ENCODE measurements at places on chromosomes 2 and 18.
A peak's percentile ranks its signal among the peaks of the same experiment; 100 is the strongest.

- no peak for DNase-seq
These were observed 7.0 kb upstream of the SOX11 start for GRCh38 chr2:5685225-5685624.

DNA sequence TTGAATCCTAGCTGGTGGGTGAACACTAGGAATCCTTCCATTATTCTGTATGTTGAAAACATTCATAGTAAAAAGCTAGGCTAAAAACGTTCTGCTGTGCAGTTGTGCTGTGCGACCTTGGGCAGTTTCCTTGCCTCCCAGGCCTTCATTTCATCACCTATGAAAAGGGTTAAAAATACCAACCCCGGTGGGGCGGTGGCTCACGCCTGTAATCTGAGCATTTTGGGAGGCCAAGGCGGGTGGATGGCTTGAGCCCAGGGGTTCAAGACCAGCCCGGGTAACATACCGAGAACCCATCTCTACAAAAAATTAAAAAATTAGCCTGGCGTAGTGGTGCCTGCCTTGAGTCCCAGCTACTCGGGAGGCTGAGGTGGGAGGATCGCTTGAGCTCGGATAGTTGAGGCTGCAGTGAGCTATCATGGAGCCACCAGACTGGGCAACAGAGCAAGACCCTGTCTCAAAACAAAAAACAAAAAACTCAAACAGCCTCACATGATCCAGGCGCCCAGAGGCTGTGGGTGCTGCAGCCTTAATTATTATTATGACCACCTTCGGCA, 2.9 kb upstream of the RRM2 start:
- no peak for DNase-seq

DNA sequence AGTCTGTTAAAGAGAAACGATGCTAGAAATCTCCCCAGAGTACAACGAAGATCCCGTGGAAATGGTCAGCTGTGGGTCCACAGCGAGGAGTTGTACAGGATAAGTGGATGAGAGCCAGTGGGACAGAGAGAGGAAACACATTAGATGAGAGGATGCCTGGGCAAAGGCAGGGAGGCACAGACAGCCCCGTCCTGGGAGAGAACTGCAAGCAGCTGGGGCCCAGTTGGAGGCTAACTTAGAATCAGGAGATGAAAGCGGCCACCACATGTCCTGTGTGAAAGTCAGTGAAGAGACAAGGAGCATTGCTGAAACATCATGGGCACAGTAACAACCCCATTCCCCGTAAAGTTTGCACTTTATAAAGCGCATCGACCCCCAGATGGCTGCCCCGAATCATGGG, 157.5 kb downstream of the RAPGEF4 start:
- no peak for DNase-seq

- DNase-seq = peak; percentile 84
These were observed 2.1 kb downstream of the GULP1 start for GRCh38 chr2:188293601-188294351.

- peak; percentile 1 for DNase-seq
These were observed 68.0 kb downstream of the SERPINB8 start for GRCh38 chr18:64037812-64038414.

DNA sequence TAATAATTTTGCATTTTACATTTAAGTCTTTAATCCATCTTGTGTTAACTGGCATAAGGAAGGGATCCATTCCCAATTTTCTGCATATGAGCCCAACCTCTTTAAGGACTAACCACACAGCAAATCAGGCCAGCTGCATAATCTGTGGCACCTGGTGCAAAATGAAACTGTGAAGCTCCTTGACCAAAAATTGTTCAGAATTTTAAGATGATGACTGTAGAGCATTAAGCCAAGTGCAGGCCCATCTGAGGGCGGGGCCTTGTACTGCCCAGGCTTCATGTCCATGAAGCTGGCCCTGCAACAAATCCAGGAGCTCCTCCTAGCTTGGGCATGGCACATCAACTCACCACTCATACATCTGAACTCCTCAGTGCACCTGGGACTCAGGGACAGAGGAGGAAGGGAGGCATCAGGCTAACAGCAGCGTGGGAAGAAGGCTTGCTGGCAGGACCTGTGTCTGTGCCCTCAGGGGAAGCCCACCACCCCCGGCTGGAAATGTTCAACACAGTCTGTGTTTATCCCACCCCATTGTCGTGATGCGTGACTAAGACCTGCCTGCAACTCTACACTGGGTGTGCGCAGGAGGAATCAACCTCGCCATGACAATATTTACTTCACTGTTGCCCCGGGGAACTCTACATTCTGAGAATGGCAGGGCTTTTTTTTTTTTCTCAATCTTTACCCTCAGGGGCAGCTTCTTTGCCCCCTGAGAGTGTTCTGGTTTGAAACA, 128.9 kb upstream of the SIX2 start:
- DNase-seq = no peak

DNA sequence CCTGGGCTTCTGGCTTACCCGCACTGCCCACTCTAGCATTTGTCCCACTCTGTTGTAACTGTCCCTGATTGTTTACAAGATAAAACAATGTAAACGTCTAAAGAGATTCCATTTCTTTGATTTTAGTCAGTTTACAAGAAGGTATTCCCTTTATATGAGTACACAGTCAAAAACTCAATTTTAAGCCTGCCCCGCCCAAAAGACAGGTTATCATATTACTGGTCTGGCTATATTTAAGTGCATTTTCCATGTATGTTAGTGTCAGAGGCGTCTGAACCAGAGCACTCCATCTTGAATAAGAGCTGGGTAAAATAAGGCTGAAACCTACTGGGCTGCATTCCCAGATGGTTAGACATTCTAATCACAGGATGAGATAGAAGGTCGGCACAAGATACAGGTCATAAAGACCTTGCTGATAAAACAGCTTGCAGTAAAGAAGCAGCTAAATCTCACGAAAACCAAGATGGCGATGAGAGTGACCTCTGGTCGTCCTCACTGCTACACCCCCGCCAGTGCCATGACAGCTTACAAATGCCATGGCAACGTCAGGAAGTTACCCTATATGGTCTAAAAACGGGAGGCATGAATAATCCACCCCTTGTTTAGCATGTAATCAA, 15.0 kb downstream of the GPR45 start:
- peak; percentile 25 for DNase-seq

DNA sequence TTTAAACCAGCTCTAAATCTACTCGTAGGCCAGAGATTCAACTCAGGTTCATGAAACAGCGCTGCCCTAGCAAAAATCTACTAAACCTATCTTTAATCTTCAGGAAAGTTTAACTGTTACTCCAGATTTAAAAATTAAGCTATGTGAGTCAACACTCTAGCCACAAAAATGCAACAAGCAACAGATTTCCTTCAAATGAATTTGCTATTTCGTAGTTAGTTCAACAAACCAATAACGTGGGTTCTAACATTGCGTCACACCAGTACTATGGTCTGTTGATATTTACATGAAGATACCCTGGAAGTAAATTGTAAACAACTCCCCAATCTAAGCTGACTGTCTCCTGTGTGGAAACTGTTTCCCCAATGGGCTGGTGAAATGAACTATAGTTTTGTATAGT, 71.2 kb downstream of the FIGN start:
- peak; percentile 93 for DNase-seq

- DNase-seq = no peak
These were observed 42.6 kb downstream of the MRPS9 start for GRCh38 chr2:105080461-105080860.

DNA sequence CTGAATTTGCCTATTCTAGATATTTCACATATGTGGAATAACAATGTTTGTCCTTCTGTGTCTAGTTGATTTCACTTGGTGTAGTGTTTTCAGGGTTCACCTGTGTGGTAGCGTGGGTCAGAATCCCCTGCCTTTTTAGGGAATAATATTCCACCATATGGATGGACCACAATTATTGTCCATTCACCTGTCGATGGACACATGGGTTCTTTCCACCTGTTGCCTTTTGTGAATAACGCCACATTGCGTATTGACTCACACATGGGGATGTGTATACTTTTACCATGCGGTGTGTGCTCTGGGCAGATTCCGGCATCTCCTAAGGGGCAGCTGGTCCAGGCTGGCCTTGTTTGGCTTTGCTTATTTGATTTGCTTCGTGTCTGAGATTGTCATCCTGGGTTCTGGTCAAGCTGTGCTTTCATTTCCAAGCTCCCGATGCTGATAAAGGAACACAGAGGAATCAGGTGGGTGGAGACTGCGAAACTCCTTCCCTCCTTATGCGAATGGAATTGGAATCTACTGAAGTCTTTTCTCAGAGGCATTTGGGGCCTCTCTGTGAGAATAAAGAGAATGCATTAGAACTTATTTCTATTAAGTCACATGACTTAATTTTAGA, 18.9 kb upstream of the ALLC start:
- no peak for DNase-seq

DNA sequence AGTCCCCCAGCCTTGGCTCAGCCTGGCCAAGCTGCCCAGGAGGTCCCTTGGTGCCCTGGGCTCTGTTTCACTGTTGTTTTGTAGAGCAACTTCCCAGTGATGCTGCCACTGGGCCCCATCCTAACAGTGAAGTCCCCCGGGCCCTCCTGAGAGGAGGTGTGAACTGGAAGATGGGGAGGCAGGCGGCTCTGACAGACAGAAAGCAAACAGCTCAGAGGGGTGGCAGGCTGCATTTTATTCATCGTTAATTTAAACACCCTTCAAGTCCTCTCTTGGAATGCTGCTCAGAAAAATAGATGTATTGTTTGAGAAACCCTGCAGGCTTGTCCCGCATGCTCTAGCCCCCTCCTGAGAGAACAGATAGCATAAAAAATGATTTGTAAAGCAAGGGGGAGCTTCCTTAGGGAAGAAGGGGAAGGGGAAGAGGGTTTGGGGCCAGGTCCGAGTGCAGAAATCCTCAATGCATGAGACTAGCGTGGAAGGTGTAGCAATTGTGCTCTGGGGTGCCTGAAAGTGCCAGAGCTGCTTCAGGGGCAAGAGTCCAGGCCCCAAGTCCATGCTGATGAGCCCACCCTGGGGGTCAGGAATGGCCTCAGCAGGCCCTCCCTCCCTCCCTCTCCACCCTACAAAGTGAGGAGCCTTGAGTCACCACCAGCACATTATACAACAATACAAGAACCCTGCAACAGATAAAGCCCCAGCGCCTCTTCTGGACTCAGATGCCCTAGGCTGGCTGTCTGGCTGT, 113.6 kb downstream of the MSH2 start:
- DNase-seq = no peak

GRCh38 chr18:76486574-76486973, 8.5 kb downstream of the ZNF516 start:
- DNase-seq = no peak

DNA sequence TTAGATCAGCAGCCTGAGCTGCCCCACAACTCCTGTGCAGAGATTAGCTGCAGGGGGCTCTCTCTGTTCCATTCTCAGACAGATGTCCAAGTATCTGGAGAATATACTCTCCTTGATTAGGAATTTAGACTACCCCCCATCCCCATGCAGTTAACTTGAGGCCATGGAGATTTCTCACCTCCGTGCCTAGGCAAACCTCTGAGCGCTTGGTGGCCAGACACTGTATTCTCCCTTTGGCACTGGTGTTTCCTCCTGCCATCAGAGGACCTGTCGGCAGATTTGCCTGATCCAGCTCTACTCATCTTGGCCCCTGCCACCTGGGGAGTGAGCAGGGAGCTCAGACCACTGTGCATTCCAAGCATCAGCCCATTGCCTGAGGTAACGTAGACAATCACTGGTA, 48.3 kb downstream of the ZNF804A start:
- no peak for DNase-seq

DNA sequence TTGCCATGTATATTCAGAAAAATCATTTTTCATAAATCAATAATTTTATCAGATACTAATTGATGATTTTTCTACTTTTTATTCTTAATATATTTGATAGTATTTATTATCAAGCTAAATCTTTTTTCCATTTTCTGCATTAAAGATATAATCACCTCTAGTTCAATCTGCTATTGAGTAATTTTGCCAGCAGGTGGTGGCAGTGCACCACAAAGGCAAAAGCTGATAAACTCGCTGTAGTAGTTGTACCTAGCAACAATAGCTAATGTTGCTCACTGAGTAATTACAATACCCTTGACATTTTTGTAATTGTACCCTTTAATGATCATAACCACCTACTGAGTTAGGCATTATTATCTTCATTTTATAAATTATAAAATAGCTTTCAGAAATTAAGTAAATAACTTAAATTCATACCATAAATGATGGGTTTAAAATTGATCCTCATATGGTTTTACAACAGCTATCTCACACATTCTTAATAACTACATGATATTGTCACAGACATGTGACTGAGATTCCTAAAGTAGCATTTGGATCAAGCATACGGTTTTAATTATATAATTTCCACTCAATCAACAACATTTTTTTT, 52.0 kb upstream of the CALCRL start:
- peak; percentile 19 for DNase-seq

DNA sequence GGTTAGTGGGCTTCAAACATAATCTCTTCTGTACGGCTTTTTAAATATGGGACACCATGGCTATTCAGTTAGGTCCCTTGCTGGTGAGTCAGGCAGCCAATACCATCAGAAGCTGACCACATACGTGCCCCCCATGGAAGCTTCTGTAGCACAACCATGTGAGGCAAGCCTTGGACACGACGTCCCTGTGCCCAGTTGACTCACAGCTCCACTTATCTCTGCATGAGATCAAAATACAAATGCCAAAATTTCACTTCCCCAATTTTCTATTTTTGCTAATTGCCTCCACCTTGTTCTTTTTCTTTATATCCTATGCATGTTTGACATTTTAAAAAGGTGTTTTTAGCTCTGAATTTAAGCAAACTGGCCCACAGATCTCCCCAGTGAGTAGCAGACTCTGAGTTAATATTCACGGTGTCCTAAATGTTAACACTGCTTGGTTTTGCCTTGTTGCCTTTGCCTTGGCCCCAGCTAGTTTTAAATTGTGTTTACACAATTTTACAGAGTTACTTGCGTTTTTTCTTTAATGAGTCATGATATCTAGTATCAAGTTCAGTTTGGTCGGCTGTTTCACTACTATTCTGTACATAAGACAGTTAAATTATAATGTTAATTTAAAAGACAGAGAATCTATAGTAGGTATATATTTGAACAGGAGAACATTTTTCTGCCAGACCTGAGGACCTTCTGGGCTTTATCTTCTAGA, 77.5 kb downstream of the CDCA7 start:
- DNase-seq = peak; percentile 17

DNA sequence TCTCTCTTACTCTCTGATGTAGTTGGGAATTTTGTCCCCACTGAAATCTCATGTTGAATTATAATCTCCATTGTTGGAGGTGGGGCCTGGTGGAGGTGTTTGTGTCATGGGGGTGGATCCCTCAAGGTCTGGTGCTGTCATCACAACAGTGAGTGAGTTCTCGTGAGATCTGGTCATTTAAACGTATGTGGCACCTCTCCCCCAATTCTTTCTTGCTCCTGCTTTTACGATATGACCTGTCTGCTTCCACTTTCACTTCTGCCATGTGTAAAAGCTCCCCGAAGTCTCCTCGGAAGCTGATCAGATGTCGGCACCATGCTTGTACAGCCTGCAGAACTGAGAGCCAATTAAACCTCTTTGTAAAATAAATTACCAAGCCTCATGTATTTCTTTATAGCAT, 337.8 kb upstream of the CDH2 start:
- no peak for DNase-seq

All from astrocyte (in vitro differentiated cells and primary cell).